GM19239 (cell line): ENCODE measurements at places on chromosomes 1 and 21.

GRCh38 chr1:84823991-84824390 lies 69.0 kb downstream of the LPAR3 start:
- DNase-seq = no peak

DNA sequence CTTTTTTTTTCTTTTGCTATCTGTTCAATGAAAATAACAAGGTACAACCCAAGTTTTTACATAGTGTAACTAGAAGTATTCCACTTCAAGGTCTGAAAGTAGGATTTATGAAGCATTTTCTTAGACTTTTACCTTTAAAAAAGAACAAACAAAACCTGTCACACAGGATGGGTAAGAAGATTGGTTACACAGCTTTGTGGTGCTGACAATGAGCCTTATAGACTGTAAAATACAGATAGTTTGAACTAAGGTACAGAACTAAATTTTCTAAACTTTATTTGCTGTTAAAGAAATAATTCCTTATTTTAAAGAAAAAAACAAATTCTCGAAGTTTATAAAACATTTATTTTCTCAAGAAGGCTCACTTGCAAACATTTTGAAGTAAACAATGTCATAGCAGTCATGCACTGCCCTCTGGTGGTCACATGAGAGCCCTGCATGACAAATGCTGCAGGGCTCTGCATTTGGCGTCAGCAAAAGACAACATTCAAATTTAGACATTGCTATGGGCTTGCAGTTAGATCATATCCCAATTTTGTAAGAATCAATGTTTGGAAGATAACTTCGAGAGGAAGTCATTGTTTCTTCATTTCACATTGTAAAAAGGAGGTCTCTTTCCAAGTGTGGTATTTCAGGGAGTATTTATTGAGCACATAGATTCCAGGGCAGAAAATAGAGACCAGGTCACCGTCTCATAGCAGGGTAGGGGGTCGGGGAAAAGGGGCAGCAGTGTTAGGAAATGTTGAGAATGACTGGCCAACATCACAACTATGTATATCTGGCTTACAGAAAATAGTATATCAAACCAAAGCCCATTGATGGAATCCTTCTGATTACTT lies 115.3 kb upstream of the FMN2 start:
- no peak for DNase-seq

- no peak for DNase-seq
Measured at GRCh38 chr1:30532621-30533020, 190.8 kb downstream of the MATN1 start.

DNA sequence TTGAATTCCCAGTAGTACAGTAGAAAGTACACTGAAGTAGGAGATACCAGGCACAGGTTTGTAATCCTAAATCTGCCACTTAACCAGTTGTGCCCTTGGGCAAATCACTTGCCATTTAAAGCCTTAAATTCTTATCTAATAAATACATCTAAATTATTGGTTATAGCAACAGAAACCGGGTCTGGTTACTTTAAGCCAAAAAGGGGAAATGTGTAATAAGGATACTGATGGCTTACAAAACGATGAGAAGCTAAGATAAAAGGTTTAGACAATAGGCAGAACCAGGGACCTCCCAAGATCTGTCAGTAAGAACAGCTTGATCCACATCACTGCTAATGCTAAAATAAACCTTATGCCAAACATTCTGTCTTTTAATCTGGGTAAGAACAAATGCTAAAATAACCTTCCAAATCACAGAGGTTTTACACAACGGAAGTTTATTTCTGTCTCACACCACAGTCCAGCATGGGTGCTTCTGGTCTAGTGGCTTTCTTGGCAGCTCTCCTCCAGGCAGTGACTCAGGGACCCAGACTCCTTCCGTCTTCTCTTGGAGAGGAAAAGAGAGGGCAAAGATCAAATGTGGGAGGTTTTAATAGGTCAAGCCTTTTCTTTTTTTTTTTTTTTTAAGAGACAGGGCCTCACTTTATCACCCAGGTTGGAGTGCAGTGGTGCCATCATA lies 16.5 kb upstream of the ZMYM1 start:
- DNase-seq = no peak

DNA sequence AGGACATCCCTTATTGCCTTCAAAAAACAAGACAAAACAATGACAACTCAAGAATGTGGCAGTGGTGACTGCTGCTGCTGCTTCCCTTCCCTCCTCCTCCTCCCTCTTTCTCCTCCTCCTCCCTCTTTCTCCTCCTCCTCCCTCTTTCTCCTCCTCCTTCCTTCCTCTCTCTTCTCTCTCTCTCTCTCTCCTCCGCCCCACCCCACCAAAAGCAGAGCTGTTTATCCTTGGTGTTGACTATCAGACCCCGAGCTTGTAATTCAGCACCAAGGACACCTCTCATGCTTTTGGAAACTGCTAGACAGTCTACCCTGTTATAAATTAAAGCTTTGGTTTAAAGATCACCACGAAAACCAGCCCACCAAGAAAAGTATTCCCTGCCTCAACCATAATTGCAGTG lies 72.4 kb upstream of the IFNAR2 start:
- no peak for DNase-seq

DNA sequence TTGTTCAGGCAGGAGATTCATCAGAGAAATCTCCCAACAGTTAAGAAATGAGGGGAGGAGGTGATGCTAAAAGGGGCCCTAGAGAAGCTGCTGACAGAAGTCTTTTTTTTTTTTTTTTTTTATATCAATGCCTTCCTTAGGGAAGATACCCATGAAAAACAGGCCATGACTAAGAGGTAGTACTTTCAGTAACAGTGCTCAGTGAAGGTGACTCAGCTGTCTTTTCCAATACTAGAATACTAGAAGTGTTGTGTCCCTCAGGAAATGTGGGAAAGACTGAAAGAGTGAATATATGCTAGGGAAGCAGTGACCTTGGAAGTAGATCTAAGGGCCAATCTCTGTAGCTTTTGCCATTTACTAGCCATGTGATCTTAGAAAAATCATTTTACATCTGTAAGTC lies 52.4 kb upstream of the SLFNL1 start:
- no peak for DNase-seq

- DNase-seq = no peak
Measured at GRCh38 chr1:23977187-23977853, 2.8 kb downstream of the SRSF10 start.

DNA sequence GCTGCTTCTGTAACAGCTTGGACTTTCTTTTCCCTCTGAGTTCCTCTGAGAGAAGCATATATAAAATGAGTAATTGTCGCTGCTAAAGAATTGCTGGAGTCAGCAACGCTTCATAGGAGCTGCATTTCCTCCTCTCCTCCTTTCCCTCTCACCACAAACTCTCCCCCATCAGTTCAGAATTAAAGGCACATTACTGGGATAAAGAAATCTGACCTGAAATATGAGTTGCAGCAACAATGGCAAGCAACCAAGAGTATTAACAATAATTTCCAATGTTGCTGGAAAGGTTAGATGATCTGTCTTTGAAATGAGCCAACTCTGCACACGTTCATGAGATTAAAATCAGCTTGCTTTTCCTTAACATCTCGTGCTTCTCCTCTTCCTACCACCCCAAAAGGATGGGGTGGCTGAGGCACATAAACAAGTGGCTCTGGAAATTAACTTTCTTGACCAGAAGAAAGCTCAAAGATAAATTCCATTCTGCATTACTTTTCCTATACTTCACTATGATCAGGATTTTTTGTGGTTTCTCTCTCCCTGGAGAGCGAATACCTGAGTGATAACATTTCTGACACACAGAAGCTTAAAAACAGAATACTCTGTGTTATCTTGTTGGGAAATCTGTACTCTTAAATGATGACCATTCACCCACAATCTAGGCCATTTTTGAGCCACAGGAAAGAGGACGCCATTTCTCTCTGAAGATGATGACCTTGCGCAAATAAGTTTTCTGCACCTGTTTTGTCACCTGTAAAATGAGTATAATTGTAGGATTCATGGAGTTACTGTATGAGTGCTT lies 90.2 kb downstream of the TGFBR3 start:
- DNase-seq = no peak

DNA sequence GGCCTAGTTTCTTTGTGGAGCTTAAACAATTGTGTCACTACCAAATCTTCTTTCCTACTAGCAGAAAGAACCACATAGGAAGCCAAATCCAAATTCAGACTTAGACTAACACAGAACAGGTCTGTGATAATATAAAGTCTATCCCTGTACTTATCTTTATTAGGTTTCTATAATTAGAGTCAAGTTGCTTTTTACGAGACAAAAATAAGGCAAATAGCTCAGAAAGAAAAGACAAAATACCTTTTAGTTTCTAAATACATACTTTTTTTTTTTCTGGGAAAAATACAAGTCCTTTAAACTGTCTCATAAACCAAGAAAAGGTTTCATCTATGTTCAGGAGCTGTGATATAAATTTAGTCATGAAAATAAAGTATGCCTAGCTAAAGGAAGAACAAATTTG lies 78.9 kb upstream of the LBR start:
- no peak for DNase-seq

DNA sequence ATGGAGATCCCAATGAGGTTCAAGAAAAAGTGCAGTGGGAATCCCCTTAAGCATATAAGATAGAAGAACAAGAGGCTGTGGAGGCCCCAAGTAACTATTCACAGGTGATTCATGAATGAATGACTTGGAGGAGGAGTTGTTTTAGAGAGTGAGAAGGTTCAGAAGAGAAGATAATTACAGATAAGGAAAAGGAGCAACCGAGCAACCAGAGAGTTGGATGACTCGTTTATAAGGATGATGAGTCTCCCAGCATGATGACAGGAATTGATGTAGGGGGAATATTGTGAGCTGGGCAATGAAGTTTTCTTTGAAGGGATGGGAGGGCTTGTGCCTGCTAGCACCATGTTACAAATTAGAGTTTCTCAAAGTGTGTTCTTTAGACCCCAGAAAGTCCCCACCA lies 9.8 kb downstream of the C8A start:
- DNase-seq = no peak
